ENCODE measurements at places on chromosomes 3 and 15.

- DNase-seq: no peak
Observed at GRCh38 chr15:100926258-100926657, 7.1 kb downstream of the LRRK1 start.

DNA sequence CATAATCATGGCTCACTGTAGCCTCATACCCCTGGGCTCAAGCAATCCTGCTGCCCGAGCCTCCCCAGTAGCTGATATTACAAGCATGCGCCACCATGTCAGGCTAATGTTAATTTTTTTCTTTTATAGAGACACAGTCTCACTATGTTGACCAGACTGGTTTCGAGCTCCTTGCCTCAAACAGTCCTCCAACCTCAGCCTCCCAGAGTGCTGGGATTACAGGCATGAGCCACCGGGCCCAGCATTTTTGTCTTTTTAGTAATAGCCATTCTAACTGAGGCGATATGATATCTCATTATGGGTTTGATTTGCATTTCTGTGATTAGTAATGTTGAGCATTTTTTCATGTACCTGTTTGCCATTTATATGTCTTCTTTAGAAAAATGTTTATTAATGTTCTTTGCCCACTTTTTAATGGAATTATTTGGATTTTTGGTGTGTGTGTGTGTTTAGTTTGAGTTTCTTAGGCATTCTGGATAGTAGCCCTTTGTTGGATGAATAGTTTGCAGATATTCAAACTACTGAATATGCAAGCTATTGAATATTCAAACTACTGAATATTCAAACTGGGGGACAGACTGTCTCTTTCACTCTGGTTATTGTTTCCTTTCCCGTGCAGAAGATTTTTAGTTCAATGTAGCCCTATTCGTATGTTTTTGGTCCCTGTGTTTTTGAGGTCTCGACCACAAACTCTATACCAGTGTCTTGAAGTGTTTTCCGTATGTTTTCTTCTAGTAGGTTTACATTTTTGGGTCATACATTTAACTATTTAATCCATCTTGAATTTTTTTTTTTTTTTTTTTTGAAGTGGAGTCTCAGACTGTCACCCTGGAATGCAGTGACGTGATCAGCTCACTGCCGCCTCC lies 39.2 kb downstream of the CCDC66 start:
- no peak for DNase-seq

DNA sequence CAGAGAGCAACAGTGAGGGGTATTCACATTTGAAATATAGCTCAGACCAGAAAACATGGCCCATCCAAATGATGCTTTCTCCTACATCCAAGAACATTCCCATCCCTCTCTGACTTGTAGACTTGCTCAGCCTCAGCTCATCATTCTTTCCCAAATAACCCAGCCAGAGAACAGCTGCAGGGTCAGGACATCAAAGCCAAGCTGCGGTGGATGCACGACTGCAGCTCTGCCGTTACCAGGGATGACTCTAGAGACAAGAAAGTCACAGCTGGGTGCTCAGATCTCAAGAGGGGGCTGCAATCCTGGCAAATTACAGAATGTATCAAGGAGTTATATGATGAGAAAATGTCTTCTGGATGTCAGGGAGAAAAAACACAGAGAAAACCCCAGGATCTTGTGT lies 944.3 kb downstream of the NTRK3 start:
- no peak for DNase-seq

- DNase-seq: peak; percentile 30
Observed at GRCh38 chr15:33547876-33548275, 237.1 kb downstream of the RYR3 start.

DNA sequence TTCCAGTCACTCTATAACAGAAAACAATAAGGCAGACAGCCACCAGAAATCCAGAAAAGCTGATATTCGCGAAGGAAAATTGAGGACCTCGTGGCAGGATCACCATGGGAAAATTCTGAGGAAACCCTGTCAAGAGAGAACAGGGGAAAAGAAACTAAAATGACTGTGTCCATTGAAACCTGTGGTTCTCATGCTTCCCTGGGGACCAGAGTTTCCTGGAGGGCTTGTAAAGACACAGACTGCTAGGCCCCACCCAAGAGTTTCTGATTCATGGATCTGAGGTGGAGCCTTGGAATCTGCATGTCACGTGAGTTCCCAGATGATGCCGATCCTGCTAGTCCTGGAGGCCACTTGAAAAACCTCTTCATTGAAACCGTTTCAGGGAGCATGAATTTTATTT lies 420.5 kb downstream of the EPHB1 start:
- no peak for DNase-seq

DNA sequence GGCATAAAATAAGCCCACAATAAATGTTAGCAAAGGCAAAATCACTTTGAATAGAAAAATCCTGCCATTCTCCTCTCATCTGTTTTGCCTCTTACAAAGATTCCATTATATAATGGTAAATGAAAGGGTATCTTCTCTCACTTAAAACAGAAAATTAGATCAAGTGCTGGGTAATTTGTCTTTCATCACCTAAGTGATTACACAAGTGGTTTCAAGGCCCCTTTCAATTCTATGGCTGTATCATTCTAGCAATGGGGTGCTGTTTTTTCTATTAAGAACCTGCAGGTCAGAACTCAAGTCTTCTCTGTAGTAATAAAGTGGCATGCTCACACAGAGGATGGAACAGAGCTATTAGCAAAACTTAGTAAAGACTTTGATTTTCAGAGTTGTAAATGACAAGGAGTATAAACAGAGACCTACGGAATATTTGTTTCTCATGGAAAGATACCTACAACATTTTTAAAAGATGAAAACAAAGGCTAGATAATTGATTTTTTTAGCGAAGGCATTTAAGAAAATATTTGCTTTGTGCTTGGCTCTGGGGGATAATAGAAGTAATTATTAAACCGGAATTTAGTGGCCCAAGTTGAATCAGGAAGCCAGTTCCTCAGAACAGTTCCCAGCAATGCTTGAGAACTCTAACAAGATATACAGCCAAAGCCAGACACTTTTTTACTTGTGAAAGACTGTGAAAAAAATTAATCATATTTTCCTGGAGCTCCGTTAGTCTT lies 137.4 kb downstream of the CMSS1 start:
- no peak for DNase-seq

- no peak for DNase-seq
Observed at GRCh38 chr3:135500034-135500433, 465.5 kb upstream of the PPP2R3A start.

DNA sequence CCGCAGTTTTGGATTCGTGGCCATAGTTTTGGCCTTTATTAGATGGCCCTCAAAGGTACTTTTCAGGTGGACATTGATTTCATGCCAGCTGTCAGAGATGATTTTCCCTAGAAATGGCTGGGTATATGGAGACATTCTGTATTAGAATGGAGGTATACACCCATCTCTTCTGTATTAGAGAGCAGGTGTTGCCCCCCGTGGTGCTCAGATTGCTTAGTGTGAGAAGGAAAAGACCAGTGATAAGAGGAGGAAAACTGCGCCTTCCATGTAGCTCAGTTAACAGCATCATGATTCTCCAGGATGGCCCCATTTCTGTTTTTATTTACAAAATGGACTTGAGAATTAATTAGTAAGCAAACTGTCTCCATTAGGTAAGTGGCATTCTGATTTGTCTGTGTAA lies 145.9 kb downstream of the IGF1R start:
- no peak for DNase-seq

- no peak for DNase-seq
Observed at GRCh38 chr3:101026244-101026643, 33.0 kb upstream of the ABI3BP start.

DNA sequence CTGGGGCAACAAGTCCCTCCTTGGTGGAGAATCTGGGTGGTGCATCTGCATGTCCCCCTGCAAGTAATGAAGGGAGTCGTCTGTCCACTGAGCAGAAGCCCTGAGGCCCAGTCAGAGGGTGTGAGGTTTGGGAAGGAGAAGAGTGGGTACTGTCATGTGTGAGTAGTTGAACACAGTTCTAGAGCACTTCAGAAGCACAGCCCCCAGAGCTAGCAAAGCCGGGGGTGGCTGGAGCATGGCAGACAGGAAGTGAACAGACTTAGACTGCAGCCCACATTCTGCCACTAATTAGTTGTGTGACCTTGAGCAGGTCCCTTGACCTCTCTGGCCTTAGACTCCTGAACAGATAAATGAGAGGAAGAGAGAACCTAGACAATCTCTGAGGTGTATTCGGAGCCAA lies 207.6 kb downstream of the UACA start:
- DNase-seq: no peak

DNA sequence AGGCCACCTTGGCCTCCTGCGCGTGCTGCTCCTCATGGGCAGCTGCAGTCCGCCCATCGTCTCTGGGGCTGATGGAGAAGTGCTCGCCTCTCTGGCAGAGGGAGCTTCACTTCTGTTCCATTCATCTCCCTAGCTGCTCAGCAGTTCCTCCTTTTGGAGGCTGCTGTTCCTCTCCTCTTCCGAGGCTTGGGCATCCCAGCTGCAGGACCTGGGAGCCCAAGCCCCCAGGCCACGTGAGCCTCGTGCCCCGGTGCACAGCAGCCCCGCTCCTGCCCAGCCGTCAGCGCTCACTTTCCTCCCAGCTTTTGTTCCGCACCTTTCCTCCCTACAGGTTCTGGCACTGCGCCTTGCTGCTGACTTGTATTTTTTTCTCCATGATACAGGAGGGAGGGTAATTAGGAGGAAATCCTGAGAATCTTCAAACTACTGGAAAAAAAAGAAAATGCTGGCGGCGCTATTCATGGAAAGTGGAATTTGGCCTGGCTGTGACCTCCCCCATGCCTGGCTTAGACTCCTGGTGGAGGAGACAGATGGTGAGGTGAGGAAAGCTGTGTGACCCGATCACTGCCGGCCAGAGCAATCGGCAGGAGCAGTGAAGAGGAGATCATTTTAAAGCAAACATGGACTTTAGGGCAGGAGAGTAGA lies 210.1 kb downstream of the CHST2 start:
- peak; percentile 25 for DNase-seq

DNA sequence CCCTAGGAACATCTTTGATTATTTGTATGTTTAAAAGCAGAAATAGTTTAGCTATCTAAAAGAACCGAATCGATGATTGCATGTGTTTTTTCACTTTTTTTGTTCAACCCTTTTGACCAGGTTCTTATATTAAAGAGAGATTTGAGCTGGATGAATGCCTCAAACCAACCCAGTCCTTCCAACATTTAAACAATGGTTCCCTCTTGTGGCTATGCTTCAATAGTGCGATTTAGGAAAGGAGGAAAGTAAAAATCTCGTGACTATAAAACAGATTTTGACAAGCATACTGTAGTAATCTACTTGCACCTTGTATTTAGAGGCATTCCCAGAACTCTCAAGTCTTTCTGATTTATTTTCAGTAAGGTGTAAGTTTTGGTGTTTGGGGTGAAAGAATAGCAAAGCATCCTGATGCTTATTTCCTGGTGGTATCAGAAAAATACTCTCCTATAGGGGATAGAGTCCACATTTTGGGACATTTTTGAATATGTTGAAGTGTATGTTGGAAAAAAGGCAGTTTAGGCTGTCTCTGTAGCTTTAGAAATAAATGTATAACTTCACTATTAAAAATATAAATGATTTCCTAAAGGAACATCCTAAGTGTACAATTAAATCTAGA lies 159.6 kb upstream of the KCNH8 start:
- DNase-seq: peak; percentile 41

DNA sequence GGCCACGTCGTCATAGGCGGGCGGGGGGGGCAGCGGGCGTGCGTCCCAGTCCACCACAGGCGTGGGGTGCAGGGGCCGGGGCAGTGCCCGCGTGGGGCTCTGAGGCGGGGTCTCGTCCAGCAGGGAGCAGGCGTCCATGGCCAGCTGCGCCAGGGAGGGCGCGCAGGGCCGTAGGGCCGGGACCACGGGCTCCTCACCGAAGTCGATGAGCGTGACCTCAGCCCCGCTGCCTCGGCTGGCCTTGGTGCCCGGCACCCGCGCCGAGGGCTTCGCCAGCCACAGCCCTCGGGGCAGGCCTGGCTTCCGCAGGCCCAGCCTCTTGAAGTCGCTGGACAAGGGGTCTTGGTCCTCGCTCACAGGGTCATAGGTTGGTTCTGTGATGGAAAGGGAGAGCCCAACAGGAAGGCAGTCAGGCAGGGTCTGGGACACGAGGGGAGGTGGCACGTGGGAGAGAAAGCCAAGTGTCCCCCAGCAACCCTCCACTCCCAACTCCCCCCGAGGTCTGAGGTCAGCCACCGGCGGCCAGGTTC lies 40.0 kb downstream of the TNK2 start:
- no peak for DNase-seq

GRCh38 chr3:83500931-83501330 lies 1457.9 kb upstream of the CADM2 start:
- DNase-seq: no peak

DNA sequence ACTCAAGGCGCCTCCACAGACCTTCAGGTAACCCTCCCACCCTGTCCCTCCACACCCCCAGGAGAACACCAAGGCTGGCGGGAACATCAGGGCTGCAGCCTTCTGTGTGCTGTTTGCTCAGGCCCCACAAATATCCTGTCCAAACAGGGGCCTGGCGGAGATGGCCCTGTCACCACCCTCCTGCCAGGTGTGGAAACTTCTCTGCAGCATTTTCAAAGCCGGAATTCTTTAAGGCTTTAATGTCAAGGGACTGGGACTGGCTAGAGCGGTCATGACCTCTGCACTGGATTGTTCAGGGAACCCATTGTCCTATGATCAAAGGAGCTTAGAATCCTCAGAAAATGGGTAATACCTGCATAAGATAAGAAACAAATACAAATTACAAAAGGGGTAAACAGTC lies 46.6 kb downstream of the FBLN2 start:
- no peak for DNase-seq

- DNase-seq: no peak
Observed at GRCh38 chr3:110752307-110752706, 319.3 kb upstream of the NECTIN3 start.
